Substantia nigra (tissue), 51 donors: ENCODE measurements at places on chromosomes 13 and 19.
A peak's percentile ranks its signal among the peaks of the same experiment; 100 is the strongest.

- DNase-seq = no peak
Observed at GRCh38 chr13:33918199-33918932, 100.4 kb downstream of the RFC3 start.

DNA sequence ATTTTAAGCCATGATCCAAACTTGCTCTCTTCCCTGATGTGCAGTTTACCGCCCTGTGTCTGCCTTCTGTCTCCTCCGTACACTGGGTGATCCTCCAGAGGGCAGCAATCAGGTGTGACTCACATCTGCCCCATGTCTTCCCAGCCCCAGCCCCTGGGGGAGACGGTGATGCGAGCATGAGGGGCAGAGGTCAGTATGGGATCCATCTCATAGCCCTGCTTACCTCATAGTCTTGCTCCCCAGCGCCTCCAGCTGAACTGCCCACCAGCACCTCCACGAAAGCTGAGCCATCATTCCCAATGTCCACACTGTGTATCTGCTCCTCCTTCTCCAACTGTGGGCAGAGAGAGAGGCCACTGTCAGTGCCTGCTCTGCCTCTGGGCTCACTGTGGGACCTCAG, 14.6 kb downstream of the XRCC1 start:
- no peak for DNase-seq

DNA sequence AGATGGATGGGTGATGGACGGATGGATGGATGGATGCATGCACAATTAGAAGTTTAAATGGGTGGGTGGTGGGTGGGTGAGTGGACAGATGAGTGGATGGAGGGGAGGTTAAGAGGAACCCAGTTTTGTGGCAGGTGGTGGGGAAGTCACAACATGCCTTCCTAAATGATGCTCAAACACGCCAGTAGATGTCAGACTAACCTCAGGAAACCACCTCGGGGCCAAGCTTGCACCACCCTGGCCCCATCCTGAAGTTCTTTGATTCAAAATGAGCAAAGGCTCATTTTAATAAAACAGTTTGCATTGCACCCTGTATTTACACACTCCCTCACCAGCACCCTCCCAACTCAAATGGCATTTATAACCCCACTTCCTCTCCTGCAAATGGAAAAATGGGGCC, 91.4 kb upstream of the CACNA1A start:
- no peak for DNase-seq

DNA sequence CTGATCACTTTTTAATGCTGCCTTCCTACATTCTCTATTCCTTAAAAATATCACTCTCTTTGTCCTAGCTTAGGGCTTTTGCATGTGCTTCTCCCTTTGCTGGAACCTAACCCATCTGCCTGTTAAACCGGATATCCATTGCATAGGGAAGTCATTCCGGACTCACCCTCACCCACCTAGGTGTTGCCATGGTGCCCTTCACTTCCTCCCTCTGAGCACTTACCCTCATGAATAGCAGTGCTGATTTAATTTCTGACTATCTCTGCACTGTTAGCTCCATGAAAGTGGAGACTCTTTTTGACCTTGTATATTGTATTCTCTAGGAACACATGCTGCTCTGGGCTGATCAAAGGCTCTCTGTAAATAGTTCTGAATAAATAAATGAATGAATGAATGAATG, 401.9 kb downstream of the PCDH20 start:
- no peak for DNase-seq

GRCh38 chr13:87941226-87941625, 270.1 kb downstream of the SLITRK5 start:
- DNase-seq = no peak

DNA sequence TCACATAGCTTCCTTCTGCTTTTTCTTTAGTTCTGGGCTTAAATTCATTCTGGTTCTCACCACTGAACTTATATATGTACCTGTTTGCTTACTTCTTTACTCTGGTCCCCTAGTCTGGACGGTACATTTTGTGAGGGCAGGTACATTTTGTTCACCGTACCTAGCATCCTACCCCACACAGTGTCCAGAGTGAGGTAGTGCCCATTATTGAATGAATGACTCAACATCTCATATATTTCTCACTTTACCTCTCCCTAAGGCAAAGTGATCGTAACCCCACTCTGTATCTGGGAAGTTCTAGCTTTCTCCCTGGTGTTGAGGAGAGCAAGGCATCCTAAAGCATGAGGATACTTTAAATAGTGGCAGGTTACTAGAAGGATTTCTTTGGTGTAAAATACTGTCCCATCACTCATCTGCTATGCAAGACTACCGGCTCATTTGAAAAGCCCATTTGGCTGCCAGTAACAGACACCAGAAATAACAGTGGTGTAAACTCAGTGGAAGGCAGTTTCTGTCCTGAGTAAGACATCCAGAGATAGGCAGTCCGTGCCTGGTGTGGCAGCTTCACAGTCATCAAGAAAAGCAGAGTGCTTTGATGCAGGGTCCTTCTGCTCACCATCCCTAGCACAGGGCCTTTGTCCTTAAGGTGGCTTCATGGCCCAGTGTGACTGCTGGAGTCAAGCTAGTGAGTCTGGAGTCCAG, 111.8 kb downstream of the SIPA1L3 start:
- DNase-seq = no peak

DNA sequence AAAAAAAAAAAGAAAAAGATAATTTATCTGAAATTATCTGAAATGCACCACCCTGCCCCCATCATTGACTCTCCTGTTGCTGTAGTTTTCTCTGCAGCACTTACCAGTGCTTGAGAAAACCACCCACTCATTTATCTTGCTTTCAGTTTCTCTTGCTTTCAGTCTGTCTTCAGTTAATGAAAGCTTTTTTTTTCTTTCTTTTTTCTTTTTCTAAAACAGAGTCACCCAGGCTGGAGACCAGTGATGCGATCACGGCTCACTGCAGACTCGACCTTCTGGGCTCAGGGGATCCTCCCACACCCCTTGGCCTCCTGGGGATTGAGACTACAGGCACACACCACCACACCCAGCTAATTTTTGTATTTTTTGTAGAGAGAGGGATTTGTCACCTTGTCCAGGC, 4.3 kb upstream of the ACP5 start:
- no peak for DNase-seq

GRCh38 chr13:90746230-90746629, 601.3 kb upstream of the MIR17HG start:
- no peak for DNase-seq

DNA sequence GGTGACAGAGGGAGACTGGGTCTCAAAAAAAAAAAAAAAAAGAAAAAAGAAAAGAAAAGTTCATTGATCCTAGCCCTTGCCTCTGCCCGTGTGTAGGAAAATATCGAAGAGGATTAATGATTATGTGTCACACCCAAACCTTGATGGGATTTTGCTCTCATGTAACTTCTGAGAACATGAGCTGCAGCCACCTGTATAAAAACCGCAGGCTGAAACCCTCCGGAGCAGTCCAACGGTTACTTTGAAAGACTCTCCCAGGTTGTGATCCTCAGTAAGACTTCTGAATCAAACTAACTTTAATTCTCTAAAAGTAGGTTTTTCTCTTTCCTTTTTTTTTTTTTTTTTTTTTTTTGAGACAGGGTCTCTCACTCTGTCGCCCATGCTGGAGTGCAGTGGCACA, 4.3 kb upstream of the PSMC4 start:
- DNase-seq = no peak

GRCh38 chr13:51879133-51879532, 17.4 kb downstream of the CCDC70 start:
- no peak for DNase-seq

GRCh38 chr19:42023121-42023942, 29.3 kb upstream of the ATP1A3 start:
- DNase-seq = no peak

- no peak for DNase-seq
Observed at GRCh38 chr13:44089452-44089851, 209.7 kb downstream of the LACC1 start.

GRCh38 chr13:71799324-71799723, 67.7 kb downstream of the DACH1 start:
- no peak for DNase-seq

GRCh38 chr19:40981591-40981990, 9.5 kb upstream of the CYP2B6 start:
- DNase-seq = no peak

DNA sequence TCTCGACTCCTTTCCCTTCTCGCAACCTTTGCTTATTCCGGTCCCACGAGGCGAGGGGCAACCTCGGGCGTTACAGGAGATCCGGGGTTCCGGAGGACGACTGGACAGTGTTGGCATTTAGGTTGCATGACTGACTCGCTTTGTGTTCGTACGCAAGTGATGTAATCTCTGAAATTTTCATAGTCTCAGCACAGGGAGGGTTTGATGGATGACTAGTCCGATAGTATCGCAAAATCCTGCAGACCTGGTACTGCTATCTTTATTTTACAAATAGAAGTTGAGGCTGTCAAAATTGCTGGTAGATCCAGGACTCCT, 342 bp downstream of the DDX49 start:
- no peak for DNase-seq

DNA sequence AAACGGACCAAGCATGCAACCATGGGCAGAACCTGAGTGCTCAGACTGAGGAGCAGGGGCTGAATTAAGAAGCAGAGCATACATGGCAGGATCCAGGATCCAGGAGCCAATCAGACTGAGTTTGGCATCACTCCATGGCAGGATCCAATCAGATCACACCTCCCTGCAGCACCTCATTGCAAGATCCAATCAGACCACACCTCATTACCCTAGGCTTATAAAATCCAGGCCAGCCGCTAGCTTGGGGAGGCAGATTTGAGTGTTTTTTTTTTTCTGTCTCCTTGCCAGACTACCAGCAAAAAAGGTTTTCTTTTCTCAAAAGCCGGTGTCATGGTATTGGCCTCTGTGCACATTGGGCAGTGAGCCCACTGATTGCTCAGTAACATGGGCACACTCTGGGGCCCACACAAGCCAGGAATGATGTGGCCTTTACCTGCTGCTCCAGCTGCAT, 127.9 kb upstream of the GJB6 start:
- DNase-seq = no peak

- DNase-seq = no peak
Observed at GRCh38 chr19:12946092-12946721, 545 bp downstream of the RAD23A start.

GRCh38 chr13:83215627-83216026, 666.6 kb downstream of the SLITRK1 start:
- no peak for DNase-seq

GRCh38 chr19:48735031-48735615, 5.3 kb downstream of the RASIP1 start:
- no peak for DNase-seq

GRCh38 chr13:47478985-47479384, 522.1 kb downstream of the SUCLA2 start:
- DNase-seq = no peak

DNA sequence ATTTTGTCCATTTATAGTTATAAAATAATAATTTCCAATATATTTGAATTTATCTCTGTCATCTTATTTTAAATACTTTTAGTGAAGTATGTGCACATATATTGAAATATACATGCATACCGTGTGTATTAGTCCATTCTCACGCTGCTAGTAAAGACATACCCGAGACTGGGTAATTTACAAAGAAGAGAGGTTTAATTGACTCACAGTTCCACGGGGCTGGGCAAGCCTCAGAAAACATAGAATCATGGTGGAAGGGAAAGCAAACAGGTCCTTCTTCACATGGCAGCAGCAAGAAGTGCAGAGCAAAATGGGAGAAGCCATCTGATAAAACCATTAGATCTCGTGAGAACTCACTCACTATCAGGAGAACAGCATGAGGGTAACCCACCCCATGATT, 37.6 kb upstream of the FFAR2 start:
- DNase-seq = no peak

GRCh38 chr13:104996022-104996421, 1539.4 kb downstream of the EFNB2 start:
- no peak for DNase-seq

DNA sequence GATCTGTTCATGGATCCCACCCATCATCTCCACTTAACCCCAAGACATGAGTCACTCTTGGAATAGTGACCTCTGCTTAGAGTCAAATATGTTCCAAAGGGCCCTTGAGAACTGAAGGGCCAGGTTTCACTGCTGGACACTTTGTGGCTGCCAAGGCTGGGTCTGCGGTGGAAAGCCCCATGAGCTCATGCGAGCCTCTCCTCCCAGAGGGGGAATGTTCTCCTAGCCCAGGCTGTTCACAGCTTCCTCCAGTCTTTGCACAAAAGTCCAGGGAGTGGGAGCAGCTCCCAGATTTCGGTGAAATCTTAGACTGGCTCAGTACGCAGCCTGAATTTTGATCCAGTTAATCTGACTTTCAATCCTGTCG, 732 bp upstream of the DCLK1 start:
- no peak for DNase-seq

DNA sequence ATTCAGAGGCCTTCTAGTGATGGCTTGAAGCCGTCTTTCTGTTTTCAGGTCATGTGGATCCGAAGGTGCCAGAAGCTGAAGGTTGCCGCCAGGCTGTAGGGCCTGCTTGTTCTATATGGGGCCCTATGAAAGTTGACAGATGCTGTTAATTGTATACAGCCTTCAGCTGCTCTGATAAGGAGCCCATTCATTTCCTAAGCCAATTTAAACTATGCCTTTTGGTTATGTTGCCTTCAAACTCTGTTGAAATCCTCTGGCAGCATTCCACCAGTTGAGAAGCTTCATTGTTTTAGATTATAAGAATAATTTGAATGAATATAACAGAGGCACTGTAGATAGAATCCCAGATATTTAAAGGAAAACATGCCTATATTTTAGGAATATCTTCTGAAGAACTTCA, 34.4 kb downstream of the RAP2A start:
- peak; percentile 5 for DNase-seq

DNA sequence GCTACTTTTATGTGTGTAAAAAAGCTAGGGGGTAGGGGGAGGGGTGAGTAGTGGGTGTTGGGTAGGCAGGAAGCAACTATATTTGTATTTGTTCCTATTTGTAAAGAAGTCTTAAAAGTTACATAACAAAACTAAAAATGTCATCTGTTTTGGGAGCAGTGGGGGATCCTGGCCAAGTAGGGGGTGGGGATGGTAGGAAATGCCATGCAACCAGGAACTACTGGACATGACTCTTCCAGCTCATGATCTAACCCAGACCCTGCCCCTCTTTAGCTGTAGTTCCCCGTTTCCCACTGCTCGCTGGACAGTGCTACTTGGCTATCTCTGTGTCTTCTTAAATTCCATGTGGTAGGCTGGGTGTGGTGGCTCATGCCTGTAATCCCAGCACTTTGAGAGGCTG, 3.2 kb downstream of the GTF3A start:
- no peak for DNase-seq

- DNase-seq = peak; percentile 72
Observed at GRCh38 chr19:37304190-37304883, 66.6 kb upstream of the ZNF527 start.

DNA sequence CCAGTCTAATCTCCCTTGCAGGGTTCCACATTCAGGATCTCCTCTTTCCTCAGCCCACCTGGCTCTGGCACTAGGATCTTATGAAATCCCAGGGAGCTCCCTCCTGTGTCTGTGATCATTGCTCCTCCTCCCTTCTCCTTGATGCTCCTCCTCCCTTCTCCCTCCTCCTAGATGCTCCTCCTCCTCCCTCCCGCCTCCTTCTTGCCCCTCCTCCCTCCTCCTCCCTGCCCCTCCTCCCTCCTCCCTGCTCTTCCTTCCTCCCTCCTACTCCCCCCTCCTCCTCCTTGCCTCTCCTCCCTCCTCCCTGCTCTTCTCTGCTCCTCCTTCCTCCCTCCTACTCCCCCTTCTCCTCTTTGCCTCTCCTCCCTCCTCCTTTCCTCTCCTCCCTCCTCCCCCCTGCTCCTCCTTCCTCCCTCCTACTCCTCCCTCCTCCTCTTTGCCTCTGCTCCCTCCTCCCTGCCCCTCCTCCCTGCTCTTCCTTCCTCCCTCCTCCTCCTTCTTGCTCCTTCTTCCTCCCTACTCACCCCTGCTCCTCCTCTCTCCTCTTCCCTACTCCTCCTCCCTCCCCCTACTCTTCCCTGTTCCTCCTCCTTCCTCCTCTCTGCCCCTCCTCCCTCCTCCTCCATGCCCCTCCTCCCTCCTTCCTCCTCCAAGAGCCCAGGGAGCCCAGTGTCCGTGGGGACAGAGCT, 14.9 kb upstream of the ZBTB7A start:
- DNase-seq = no peak
